ENCODE measurements at places on chromosomes 7 and 10.

DNA sequence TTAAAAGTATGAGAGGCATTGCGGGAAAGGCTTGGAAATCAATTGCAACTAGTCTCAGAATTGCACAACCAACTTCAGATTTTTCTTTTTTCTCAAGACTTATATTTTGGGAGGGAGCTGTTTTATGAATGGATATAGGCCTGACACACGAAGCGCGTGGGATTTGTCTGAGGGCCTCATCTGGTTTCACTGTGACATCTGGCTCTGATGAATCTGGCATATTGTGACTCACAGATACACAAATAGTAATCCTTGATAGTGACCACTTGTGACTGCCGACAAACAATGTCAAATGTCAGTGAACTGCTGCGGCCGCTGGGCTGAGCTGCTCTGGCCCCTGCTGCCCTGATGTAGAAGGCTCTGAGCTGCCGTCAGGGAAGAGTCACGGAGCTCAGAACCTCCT, 655.1 kb downstream of the INHBA start:
- no peak for DNase-seq

- no peak for DNase-seq
Observed at GRCh38 chr10:3054183-3054850, 13.0 kb upstream of the PFKP start.

GRCh38 chr10:133309720-133310398, 1.1 kb downstream of the ZNF511 start:
- no peak for DNase-seq

- DNase-seq: no peak
Observed at GRCh38 chr7:64685741-64686140, 19.8 kb downstream of the ZNF107 start.

DNA sequence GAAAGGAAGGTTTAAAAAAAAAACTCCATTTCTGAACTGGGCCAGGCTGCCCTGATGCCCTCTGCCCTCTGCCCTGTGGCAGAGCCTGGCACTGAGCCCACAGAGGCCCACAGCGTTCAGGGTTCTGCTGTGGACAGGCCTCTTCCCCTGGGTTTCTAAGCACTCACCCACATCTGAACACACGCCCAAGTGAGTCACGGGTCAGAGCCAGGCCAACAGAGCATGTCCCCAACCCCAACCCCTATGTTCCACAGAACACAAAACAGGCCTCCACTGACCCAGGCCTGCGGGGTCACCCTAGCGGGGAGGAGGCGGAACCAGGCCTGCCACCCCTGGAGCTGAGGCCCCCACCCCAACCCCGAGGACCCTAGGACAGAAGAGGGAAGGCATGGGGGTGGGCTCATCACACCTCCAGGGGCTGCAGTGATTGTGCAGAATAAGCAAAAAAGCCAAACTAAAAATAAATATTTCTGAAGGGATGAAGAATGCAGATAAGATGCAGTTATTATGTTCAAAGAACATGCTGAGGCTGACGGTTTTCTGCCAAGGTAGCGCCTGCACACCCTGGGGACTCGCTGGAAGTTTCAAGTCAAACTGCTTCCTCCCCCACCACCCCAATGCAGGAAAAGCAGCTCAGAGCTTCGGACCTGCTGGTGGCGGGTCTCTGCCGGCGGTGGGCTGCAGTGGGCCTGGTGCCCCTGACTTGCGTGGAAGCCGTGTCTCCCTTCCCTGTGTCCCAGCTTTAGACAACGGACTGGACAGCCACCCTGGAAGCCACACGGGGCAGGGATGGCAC, 5.4 kb downstream of the WDR86 start:
- no peak for DNase-seq

- DNase-seq: no peak
Observed at GRCh38 chr7:22411977-22412693, 55.2 kb upstream of the RAPGEF5 start.

DNA sequence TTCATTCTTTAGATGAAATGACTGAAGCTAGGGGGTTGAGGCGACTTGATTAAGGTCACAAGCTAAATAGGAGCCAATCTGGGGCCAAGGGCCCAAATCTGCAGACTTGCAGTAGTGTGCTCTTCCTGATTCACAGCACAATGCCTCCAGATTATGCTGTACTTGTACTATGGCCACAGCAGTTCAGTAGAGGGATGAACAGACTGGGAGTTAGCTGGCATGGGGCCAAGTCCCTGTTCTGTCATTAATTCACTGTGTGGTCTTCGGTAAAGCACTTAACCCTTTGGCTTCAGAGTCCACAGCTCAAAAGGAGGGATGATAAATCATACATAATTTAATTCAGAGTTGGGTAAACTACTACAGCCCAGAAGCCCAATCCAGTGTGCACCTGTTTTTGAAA, 196.8 kb downstream of the XPNPEP1 start:
- no peak for DNase-seq

GRCh38 chr7:42238709-42239366, 1.8 kb upstream of the GLI3 start:
- no peak for DNase-seq

DNA sequence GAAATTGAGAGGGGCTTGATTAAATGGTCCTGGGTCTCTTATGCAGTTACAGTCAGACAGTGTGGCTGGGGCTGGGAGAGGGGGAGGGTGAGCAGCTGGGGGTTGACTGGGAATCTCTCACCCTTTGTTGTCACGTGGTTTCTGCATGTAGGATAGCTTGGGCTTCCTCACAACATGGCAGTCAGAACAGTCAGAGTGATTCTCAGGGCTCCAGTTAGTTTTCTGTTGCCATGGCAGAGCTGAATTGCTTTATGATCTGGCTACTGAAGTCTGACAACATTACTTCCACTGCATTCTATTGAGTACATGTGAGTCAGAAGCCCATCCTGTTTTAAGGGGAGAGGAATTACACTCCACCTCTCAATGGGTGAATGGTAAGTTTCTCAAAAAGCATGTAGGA, 102.7 kb downstream of the WDR11 start:
- DNase-seq: no peak

DNA sequence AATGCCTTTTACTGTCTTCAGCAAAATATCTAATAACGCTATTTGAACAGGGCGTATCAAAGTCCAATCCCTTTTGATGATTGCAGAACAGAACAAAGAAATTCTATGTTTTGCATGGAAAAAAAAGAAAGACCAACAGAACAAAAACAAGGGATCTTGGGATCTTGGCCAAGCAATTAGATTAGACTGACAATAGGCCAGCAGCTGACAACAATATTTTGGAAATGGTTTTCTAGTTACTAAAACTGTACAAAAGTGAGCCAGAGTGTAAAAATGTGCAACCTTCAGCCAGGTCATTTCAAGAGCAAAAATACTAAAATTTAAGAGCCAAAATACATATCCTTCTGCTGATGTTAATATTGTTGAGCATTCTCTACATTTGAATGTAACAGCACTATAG, 716.5 kb upstream of the KCND2 start:
- DNase-seq: no peak

- no peak for DNase-seq
Observed at GRCh38 chr10:86001521-86001920, 365.1 kb downstream of the GRID1 start.

GRCh38 chr10:121886997-121887622, 40.7 kb downstream of the ATE1 start:
- DNase-seq: peak; percentile 27

Measured in stimulated activated CD4-positive, alpha-beta T cell treated with anti-CD3 and anti-CD28 coated beads, Interleukin-4, amount 100 ng/mL, for 48 hours (primary cell).